ENCODE measurements at places on chromosomes 6 and 20. TPM values are rescaled to one million over a fixed set of nuclear protein-coding genes. Genes with fewer than 3 reads are reported as not detected.

Gene GPLD1
- total RNA-seq = 15.7 TPM

Gene ARG1
- total RNA-seq = not detected

Gene LTA
- not detected for total RNA-seq

- no peak overlapping the region for H3K4me3 ChIP-seq
- no peak overlapping the region for H3K27ac ChIP-seq
- H3K4me1 ChIP-seq = no peaks in the 10 kb centered on the region
- DNase-seq = no peak
- H3K36me3 ChIP-seq = no peaks in the 10 kb centered on the region
These were observed 1586.7 kb downstream of the HACE1 start for GRCh38 chr6:103273048-103273447.

Gene PROKR2
- not detected for total RNA-seq

Gene MUC22
- 2.9 TPM for total RNA-seq

GRCh38 chr6:1798965-1799325 is 189.2 kb downstream of the FOXC1 start:
- H3K27me3 ChIP-seq = no peaks in the 10 kb centered on the region
- no peaks in the 10 kb centered on the region for H3K36me3 ChIP-seq
- H3K4me1 ChIP-seq = peaks cover 6% of the 10 kb centered on the region
- no peak overlapping the region for H3K27ac ChIP-seq
- no peak for DNase-seq
- H3K4me3 ChIP-seq = no peak overlapping the region

Gene MCCD1
- total RNA-seq = not detected

DNA sequence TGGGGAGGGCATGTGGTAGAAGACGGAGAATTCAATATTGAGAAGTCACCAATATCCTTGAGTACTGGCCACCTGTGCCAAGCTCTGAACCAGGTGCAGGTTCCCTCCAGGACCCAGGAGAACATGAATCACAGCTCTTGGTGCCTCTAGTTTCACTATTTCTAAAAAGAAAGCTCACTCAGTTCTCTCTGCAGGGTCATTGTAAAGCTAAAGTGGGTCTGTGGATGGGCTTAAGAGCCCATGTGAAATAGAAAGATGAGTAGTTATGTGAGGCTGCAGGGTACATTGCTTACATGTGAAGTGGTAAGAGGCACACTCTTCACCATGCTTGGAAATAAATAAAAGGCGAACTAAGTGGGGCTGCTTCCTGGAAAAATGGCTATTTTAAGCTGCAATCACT is 43.6 kb downstream of the ZNF831 start:
- DNase-seq = no peak
- H3K27me3 ChIP-seq = no peaks in the 10 kb centered on the region
- H3K27ac ChIP-seq = no peak overlapping the region
- H3K4me3 ChIP-seq = no peak overlapping the region
- no peaks in the 10 kb centered on the region for H3K4me1 ChIP-seq

Gene PKIB
- 2.7 TPM for total RNA-seq

Gene SGK2
- total RNA-seq = 5.4 TPM

- H3K27me3 ChIP-seq = no peaks in the 10 kb centered on the region
- H3K4me3 ChIP-seq = peak overlapping the region; percentile 28
- no peaks in the 10 kb centered on the region for H3K36me3 ChIP-seq
- peak overlapping the region; percentile 61 for H3K27ac ChIP-seq
- peaks cover 51% of the 10 kb centered on the region for H3K4me1 ChIP-seq
These were observed 50.1 kb downstream of the NFATC2 start for GRCh38 chr20:51492167-51493092.

Gene TINAG
- total RNA-seq = not detected

Gene C4B
- 23.1 TPM for total RNA-seq

DNA sequence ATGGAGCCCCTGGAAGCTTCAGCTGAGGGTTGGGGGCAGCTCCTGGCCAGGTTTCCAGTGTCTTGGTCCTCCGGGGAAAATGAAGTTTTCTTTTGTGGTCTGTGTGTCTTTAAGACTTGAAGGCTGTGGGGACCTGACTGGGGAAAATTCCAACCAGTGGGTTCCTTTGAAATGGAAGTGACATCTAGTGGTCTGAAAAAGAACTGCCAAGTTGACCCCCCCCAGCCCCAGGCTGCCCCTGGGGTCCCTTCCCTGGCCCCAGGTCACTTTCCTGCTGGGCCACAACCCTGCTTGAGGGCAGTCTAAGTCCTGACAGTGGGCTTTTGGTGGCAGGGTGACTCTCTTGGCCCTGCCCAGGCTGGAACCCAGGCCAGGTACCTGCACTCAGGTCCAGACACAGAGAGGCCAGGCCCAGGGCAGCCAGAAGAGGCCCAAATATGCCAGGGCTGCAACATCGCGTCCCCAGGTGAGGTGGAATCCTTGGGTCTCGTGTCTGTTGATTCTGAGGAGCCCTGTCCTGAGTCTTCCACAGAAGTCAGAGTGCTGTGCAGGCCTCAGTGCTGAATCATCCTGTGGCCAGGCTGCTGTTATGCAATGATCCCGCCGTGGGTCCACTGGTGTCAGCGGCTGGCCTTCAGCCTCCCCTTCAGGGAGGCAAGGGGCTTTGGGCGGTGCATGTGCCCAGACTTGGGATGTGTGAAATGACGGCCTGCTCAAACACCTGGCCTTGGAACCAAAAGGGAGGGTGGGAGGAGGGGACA is 68.4 kb downstream of the VEGFA start:
- no peak overlapping the region for H3K4me3 ChIP-seq
- H3K27me3 ChIP-seq = no peaks in the 10 kb centered on the region

- H3K36me3 ChIP-seq = no peaks in the 10 kb centered on the region
- peak overlapping the region; percentile 81 for H3K27ac ChIP-seq
- H3K27me3 ChIP-seq = no peaks in the 10 kb centered on the region
- H3K4me3 ChIP-seq = no peak overlapping the region
- H3K4me1 ChIP-seq = peaks cover 30% of the 10 kb centered on the region
These were observed 9.4 kb upstream of the DSTN start for GRCh38 chr20:17560344-17561074.

Gene FAM217A
- not detected for total RNA-seq

Gene XRN2
- 46.4 TPM for total RNA-seq

Gene SLC17A3
- total RNA-seq = not detected

DNA sequence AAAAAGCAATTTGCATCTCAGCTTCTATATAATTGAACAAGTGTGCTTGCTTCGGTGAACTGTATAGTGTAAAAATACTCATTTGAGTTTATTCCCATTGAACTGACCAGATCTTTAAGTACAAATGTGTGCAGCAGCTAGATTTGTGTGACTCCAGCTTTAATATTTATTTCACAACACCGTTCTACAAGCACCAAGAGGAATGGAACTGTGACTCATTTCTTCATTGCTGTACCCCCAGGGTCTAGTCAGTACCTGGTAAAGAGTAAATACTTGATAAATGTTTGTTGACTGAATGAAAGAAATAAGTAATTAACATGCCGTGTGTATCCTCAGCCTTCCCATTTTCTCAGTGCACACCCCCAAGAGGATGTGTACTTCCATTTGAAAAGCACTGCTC is 464.8 kb downstream of the CBLN4 start:
- H3K4me1 ChIP-seq = no peaks in the 10 kb centered on the region
- H3K27ac ChIP-seq = no peak overlapping the region
- H3K27me3 ChIP-seq = no peaks in the 10 kb centered on the region
- H3K4me3 ChIP-seq = no peak overlapping the region

DNA sequence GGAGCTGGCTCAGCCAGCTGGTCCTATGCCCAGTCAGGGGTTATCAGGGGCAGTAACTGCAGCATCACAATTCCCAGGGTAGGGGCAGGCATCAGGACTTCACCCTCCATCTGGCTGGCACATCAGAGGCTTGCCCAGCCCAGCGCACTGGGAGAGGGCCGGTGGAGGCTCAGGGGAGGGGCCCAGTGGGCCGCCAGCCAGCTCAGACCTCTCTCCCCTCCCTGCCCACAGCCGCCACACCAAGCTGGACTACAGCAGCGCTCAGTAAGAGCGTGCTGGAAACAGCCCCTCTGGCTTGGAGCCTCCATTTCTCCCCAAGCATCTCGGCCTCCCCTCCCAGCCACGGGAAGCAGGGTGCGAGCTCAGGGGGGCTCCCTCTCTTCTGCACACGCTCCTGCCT is 22.0 kb downstream of the ADA start:
- H3K36me3 ChIP-seq = no peaks in the 10 kb centered on the region
- H3K27me3 ChIP-seq = no peaks in the 10 kb centered on the region
- peaks cover 8% of the 10 kb centered on the region for H3K4me1 ChIP-seq
- H3K27ac ChIP-seq = no peak overlapping the region
- DNase-seq = no peak

DNA sequence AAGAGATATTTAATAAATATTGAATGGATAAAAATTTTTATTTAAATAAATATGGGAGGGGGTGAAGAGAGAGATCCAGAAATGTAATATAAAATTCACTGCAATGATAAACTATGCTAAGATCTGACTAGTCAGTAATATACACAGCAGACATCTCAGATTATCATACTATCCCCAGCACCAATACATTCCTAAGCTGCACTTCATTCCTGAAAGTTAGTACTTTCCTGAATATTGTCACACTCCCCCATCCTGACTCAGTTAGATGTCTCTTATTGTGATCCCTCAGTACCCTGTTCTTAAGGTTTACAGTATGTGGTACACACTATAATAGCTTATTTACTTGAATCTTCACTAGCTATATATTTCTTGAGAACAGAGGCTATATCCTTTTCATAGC is 88.3 kb upstream of the KCNQ5 start:
- no peak overlapping the region for H3K27ac ChIP-seq
- DNase-seq = no peak
- H3K4me3 ChIP-seq = no peak overlapping the region
- no peaks in the 10 kb centered on the region for H3K36me3 ChIP-seq
- no peaks in the 10 kb centered on the region for H3K4me1 ChIP-seq

DNA sequence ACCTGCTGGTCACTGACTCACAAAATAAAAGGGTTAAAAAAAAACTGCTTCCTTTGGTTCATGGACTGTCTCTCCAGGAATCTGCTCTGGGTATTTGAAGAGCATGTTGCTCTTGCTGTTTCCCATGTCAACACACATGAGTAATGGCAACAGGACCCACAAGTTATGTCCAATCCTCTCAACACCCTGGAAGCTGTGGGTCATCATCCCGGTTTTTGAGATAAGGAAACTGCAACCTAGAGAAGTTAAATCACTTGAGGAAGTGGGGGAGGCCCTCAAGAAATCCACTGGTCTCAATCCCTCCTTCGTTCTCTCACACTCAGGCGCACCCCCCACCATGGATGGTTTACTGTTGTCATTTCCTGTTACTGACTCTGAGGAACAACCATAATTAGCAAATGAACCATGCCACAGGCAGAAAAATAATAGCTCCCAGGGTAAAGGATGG is 12.4 kb downstream of the MAP1LC3A start:
- H3K27me3 ChIP-seq = no peaks in the 10 kb centered on the region

- H3K27me3 ChIP-seq = no peaks in the 10 kb centered on the region
- H3K36me3 ChIP-seq = no peaks in the 10 kb centered on the region
- H3K4me3 ChIP-seq = no peak overlapping the region
- no peak for DNase-seq
- no peaks in the 10 kb centered on the region for H3K4me1 ChIP-seq
These were observed 15.6 kb downstream of the CYP24A1 start for GRCh38 chr20:54158226-54158625.

GRCh38 chr6:134199848-134200606 is 117.9 kb downstream of the SGK1 start:
- DNase-seq = no peak
- no peak overlapping the region for H3K27ac ChIP-seq
- H3K4me1 ChIP-seq = peaks cover 7% of the 10 kb centered on the region
- H3K4me3 ChIP-seq = no peak overlapping the region
- no peaks in the 10 kb centered on the region for H3K27me3 ChIP-seq
- H3K36me3 ChIP-seq = no peaks in the 10 kb centered on the region

DNA sequence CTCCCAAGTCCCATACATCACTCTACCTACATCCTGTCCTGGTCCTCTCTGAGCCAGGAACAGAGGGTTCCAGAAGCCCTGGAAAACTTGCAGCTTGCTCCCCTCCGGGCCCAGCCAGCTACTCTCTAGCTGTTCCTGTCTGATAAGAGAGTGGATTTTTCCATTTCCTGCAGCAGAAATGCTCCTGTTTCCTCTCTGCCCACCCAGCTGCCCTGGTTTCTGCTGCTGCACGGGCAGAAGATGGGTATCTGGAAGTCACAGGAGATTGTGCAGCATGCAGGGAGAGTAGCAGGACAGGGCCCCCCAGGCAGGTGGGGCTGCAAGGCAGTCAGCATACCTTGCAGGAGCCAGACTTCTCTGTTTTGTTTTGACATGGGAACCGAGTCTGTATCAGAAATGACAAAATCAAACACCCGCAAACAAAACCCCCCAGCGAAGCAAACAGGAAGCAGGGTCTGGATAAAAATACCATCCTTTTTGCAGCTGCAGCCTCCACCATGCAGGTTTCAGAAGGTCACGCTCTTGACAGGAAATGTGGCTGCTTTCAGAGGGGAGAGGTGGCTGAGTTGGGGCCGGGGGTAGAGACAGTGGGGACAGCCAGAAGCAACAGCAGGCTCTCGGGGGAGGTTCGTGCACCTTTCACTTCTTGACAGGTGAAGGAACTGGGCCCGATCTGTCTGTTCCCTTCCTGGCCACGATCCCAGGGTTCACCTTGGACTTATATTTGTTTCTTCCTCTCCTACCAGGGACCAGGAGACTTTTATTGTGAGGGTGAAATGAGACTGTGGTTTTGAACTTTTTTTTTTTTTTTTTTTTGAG is 50.8 kb upstream of the FAM83D start:
- no peak overlapping the region for H3K4me3 ChIP-seq
- no peak overlapping the region for H3K27ac ChIP-seq
- no peaks in the 10 kb centered on the region for H3K36me3 ChIP-seq
- no peak for DNase-seq

DNA sequence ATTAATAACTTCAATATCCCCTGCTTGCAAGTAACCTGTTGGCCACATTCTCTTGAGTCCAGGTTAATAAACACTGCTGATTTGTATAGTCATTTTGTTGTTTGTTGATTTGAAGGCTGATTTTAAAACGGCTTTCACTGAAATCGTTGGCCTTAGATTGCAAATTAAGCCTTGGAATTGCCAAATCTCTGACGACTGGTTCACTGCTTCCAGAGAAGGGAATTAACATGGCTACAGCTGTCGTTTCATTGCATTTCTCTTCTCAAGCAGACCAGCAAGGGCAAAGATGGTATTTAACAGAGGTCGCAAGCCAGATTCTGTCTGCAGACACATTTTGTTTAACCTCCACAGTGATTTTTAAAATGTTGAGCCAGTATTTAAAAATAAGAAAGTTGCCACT is 470.9 kb downstream of the TFAP2A start:
- H3K4me1 ChIP-seq = no peaks in the 10 kb centered on the region
- no peak overlapping the region for H3K27ac ChIP-seq
- H3K27me3 ChIP-seq = no peaks in the 10 kb centered on the region
- H3K36me3 ChIP-seq = no peaks in the 10 kb centered on the region
- no peak overlapping the region for H3K4me3 ChIP-seq

GRCh38 chr6:137089305-137089704 is 44.5 kb upstream of the IL20RA start:
- H3K27me3 ChIP-seq = no peaks in the 10 kb centered on the region
- no peaks in the 10 kb centered on the region for H3K36me3 ChIP-seq
- no peak overlapping the region for H3K4me3 ChIP-seq
- no peak overlapping the region for H3K27ac ChIP-seq

Gene TFAP2A
- 19.4 TPM for total RNA-seq

Gene EEF1A2
- total RNA-seq = 9.8 TPM

- no peak overlapping the region for H3K27ac ChIP-seq
- H3K36me3 ChIP-seq = no peaks in the 10 kb centered on the region
- H3K4me3 ChIP-seq = no peak overlapping the region
- no peaks in the 10 kb centered on the region for H3K27me3 ChIP-seq
- H3K4me1 ChIP-seq = no peaks in the 10 kb centered on the region
These were observed 178.6 kb upstream of the SCGN start for GRCh38 chr6:25473447-25473846.

Gene KHDC1L
- not detected for total RNA-seq
